ENCODE measurements at places on chromosomes 2 and 18.
A peak's percentile ranks its signal among the peaks of the same experiment; 100 is the strongest.

GRCh38 chr2:854460-854859 is 96.2 kb upstream of the SNTG2 start:
- DNase-seq: no peak

- no peak for DNase-seq
Measured at GRCh38 chr2:85799215-85799956, 45.6 kb downstream of the ATOH8 start.

- peak; percentile 14 for DNase-seq
Measured at GRCh38 chr2:102251042-102251848, 60.1 kb upstream of the IL1RL1 start.

GRCh38 chr2:224022486-224022885 is 16.6 kb downstream of the SERPINE2 start:
- DNase-seq: no peak

- peak; percentile 10 for DNase-seq
Measured at GRCh38 chr2:18063826-18064470, 185.5 kb downstream of the KCNS3 start.

DNA sequence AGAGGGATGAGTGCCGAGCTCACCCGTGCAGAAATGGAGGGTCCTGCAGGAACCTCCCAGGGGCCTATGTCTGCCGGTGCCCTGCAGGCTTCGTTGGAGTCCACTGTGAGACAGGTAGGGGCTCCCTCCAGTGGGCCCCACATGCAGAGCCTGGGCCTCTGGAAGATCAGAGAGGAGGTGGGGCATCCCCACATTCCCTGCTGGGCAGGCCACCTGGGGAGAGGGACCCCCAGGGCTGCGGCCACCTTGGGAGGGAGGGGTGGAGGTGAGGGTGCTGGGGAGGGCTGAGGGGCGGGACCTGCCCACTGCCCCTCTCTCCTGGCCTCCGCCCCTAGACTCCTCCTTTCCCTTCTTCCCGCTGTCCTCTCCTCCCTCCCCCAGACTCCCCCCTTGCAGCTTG is 38.5 kb downstream of the MTERF4 start:
- no peak for DNase-seq

DNA sequence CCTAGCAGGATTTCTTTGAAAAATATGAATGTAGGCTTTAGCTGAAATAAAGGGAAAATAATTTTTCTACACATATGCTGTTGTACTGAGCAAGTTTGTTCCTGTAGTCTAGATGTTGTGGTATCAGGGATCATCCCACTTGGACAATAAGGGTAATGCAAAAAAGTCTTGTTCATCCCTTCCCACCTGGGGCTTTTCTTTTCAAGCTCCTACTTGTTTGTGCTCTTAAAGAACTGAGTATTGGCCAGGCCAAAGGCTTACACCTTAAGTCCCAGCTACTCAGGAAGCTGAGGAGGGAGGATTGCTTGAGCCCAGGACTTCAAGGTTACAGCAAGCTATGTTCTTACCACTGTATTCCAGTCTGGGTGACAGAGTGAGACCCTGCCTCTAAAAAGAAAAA is 35.5 kb downstream of the ZC3H6 start:
- no peak for DNase-seq

- DNase-seq: no peak
Measured at GRCh38 chr2:179059026-179059700, 9.2 kb upstream of the CCDC141 start.

- no peak for DNase-seq
Measured at GRCh38 chr18:74264303-74265020, 27.3 kb downstream of the CYB5A start.

DNA sequence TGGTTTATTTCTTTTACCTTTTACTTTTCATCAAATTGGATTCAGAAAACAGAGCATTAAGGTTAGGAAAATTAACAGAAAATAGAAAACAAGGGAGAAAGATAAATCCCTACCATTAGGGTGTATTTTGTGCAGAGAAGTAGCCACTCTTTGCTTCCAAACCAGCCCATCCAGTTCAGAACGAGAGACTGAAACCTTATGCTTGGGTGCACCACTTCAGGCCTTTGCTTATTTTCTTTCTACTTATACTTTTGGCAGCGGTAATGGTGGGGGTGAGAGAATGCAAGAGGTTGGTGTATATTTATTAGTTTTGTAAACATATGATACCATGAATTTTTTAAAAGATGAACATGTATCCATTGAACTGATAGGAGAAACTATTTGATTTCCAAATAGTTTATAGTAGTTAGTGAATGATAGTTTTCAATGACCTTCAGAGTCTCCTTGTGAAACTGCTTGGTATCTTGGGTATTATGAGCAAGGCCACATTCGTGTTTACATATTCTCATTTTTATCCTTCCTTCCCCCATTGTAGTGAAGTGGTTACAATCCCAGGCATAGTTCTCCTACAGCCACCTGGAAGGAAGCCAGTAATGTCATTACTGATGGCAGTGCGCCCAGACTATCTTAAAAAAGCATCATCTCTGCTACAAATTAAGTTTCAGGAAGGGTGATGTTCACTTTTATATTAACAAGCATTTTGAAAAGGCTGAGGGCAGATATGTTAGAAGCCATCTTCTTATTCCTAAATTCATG is 60.8 kb downstream of the MFSD6 start:
- DNase-seq: peak; percentile 93

GRCh38 chr18:69518989-69519388 is 118.3 kb downstream of the DOK6 start:
- peak; percentile 22 for DNase-seq

DNA sequence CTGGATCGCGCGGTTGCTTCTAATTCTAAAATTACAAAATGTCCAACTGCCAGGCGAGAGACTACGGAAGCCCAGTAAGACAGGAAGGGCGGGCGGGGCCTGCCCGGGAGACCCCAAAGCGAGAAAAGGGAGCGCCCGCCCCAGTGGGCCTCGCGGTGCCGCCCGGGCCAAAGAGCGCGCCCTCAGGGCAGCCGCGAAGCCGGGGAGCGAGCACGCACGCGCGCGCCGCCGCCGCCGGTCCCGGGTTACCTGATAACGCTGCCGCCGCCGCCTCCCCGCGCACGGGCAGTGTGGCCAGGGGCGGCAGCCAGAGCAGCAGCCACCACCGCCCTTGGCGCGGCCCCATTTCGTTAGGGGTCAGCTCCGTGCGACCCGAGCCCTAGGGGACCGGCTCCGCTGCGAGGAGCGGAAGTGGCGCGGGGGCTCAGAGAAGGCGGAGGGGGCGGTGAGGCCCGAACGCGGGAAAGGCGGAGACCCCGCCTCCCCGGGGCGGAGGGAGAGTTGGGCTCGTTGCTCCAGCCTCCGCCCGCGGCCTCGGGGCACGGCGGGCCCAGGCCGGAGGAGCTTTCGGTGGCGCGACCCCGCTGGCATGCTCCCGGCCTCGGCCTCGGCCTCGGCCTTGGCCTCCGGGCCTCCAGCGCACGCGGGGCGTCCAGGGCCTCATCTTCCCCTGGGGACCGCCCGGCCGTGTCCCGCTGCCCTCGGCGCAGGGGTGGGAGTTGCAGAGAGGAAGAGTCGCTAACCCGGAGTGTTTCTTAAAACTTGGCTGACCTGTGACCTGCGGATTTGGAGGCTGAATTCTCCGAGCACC is at the start of gene NEMP2:
Gene NEMP2 (minus strand): TSS at position 413 of the 811 bp plus-strand sequence. CDS start 67 bp downstream, at position 346.
- DNase-seq: peak; percentile 33

DNA sequence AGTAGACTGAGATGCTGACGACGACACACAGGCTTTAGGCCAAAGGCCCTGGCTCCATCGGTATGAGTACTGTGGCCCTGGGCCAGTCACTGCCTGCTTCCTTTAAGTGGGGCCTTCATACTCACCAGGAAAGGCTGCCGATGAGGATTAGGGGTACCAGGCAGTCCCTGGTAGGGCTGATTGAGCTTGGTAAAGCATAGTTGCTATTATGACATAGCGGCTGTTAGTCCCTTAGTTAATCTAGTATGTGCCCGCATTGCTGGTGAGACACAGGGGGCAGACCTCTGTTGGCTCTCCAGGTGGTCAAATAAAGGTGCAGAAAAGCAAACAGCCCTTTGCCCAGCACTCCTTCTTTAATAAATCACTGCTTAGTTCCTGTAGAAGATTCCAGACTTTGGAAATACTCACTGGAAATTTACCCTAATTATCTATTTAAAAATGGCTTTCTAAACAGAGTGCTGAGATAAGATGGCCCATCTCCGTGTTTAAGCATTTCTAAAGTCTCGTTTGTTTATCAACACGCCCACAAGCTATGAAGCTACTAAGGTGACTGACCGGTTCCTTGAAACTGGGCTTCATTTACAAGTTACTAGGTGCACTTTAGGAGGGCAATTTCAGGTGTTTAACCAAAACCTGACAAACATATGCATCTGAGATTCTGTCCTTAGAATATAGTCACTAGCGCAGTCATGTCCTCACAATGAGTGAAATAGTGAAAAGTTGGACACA is 8.7 kb upstream of the BIN1 start:
- no peak for DNase-seq

DNA sequence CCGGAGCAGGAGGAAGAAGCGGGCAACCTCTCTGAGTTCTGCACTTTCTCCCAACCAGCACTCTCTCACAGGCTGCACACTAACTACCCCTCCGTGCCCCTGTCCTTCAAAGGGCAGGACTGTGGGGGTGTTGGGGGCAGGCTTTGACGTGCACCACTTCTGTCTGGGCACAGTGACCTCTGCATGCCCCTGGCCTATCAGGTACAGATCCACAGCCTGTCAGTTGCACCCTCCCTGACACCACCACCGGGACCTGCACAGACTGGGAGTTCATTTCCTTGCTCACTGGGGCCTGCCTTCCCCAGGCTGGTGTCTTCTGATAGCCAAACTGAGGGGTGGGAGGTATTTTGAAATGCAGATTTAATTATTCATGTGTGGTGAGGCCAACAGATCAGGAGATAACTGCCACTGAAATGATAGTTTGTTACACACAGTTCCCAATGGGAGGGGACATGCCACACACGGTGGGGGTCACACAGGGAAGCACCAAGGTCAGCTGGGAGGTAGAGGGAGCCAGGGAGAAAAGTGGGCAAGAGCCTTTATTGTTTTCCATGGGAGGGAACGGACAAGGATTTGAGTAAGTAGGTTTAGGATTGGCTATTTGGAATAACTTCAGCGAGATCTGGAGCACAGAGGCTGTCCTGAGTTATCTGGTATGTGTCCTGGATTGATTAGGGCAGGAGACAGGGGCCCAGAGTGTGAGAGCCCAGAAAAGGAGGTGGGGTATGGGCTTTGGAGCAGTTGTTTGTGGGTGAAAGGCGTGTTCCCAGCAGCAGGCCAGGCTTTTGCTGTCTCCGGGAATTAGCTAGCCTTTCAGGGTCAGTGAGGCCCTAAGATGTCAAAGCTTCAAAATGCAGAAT is 251.6 kb downstream of the AFF3 start:
- no peak for DNase-seq

- DNase-seq: no peak
Measured at GRCh38 chr2:10035053-10035422, 8.3 kb upstream of the KLF11 start.

GRCh38 chr2:159071190-159071915 is 102.9 kb downstream of the TANC1 start:
- DNase-seq: peak; percentile 85

GRCh38 chr2:32399221-32399620 is 42.4 kb downstream of the BIRC6 start:
- no peak for DNase-seq

DNA sequence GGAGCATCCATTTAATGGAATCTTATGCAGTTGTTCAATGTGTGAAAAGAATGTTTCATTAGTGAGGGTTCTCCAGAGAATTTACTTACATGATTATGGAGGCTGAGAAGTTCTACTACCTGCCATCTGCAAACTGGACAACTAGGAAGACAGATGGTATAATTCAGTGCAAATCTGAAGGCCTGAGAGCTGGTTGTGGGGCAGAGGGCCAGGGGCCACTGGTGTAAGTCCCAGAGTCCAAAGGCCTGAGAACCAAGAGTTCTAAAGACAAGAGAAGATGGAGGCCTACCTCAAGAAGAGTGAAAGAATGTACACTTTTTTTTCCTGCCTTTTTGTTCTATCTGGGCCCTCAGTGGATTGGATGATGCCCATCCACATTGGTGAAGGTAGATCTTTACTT is 114.8 kb downstream of the DDX1 start:
- no peak for DNase-seq

- no peak for DNase-seq
Measured at GRCh38 chr18:57519668-57520424, 66.7 kb downstream of the FECH start.

DNA sequence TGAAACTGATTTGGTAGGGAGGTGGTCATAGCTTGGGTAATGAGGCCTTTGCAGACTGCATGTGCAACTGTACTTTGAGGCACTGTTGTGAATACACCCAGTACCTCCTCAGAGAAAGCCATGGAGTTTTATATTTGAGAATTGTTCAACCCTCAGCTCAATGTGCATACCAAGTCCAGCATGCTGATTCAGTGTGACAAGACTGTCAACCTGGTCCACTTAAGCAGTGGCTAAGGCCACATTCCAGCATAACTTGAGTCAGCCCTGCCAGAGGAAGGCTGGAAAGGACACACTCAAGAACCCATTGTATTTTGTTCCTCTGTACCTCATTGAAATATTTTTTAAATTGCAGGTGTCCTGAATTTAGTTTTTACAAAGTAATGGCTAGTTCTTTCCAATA is 121.8 kb upstream of the HNMT start:
- DNase-seq: no peak

DNA sequence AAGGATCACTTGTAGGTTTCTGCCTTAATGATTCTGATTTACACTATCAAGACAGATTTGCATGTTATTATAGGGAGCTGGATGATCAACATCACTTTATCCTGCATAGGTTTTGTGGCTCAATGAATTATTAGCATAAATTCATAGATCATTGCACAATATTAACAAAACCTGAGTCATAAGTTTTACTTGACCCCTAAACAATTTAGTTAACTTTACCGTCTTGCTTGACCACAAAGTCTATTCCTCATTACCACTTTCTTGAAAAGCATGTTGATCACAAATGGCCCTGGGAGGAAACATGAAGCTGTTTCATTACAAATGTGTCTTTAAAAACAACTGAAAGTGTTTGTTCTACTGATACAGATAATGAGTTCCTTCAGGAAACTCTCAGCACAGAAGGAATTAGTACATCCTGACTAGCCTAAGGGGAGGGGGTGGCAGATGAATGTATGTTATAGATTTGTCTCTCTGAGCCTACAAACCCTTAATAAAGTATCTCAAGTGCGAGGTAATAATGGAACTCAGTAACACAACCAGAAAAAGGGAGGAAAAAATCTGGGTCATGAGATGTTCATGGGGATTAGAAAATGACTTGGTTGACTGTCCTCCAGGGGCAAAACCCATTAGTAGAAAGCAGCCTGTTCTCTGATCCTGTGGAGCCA is 303.4 kb downstream of the PIK3C3 start:
- DNase-seq: peak; percentile 44

DNA sequence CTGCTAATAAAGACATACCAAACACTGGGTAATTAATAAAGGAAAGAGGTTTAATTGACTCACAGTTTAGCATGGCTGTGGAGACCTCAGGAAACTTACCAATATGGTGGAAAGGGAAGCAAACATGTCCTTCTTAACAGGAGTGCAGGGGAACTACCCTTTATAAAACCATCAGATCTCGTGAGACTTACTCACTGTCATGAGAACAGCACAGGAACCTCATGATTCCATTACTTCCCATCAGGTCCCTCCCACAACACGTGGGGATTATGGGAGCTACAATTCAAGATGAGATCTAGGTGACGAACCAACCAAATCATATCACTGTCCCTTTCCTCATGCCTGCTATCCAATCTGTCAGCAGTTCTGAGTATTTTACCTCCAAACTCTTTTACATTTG is 586.7 kb downstream of the TDRD15 start:
- no peak for DNase-seq

GRCh38 chr18:74368901-74369705 is 53.5 kb downstream of the C18orf63 start:
- DNase-seq: no peak

GRCh38 chr2:176637142-176637485 is 367.9 kb downstream of the MTX2 start:
- no peak for DNase-seq
